ENCODE measurements at places on chromosomes 6 and 20.

GRCh38 chr6:150037526-150038201 is 12.3 kb upstream of the RAET1L start:
- DNase-seq, result no peak

DNA sequence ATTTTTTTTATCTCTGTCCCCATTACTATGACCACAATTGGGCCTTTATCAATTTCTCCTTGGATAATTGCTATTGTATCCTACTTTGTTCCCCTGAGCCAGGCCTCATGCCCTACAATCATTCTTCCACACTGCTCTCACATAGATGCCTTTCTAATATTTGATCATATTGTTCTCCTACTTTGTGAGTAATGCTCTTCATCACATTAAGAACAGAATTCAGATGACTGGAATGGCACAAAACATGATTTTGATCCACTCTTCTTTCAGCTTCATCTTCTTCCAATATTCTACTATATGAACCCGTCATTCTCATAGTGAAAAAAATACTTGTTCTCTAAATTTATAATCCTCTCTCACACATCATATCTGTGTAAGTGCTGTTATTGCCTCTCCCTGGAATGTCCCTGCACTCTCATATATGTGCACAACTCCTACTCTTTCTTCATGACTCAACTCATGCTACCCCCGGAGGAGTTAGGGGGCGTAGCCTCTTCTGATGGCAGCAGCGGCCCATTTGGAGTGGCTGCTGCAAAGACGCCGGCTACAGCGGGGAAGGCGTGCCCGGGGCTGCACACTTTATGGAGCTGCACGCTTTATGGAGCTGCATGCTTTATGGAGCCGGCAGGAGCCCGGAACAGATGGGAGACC is 25.3 kb upstream of the HACE1 start:
- no peak for DNase-seq

DNA sequence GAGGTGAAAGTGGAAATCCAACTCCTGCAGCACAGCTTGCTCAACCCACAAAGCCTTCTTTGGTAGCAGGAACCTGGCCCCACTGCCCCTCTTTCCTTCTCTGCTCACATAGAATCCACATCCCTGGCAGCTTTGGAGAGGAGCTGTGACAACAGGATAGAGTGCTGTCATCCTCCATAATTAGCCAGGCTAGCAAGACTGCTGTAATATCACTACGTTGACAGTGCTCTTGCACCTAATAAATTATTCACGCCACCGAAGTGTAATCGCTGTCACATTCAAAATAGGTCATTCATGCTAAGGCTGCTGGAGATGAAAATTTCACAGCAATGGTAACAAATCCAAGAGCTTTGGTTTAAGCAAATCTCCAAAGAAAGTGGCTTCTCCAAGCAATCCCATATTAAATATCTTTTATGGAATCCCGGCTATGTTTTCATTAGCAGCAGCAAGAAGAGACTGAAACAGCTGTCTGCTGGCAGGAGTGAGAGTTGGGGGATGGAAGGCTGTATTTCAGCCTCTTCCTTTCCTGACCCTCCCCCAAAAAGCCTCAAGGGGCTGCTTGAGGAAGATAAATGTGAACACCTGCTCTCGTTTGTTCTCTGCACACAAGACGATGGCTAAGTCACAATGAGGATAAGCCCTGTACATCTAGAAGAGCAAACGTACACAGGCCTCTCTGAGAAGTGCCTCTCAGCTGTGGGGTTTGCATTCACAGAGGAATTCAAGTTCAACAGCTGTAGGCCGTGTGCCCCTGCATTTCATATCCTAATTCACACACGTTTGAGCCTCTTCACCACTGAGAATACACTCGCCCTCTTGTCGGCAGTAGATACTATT is 16.5 kb downstream of the RIPOR2 start:
- no peak for DNase-seq

GRCh38 chr6:100336876-100337275 is 127.8 kb downstream of the SIM1 start:
- DNase-seq, result no peak

DNA sequence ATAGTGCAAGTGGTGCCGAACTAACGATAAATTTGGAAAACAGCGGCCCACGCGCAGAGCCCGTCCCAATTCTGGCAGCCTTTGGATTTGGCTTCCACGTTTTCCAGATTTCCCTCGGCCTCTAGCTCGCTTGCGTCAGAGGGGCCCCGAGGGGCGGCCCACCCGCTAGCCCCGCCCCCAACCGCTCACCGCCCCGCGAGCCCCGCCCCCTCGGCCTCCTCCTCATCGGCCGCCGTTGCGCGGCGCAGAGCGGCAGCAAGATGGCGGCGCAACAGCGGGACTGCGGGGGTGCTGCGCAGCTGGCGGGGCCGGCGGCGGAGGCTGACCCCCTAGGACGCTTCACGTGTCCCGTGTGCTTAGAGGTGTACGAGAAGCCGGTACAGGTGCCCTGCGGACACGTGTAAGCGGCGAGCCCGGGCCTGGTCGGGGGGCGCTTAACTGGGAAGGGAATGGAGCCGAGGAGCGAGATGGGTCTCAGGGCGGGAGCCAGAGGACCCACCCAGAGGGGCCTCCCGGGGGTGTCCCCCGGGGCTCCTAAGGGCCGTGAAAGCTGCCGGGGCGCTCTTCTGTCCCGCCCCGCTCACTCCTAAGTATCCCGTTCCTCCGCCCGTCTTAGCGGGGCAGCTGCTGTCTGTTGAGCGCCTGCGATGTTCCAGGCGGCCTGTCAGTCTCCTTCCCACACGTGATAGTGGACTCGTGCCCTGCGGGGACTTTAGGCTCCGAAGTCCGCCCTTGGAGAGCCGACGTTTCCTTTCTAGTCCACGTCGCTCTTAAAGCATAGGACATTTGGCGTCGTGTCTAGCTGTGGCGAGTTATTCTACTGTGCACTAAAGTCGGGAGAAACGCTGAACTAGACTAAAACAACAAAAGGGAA is at the start of gene RNF114:
RNF114 (plus strand) TSS at position 245 of the 874 bp plus-strand sequence; CDS start at position 261, 16 bp downstream.
- DNase-seq, result peak; percentile 79
